ENCODE measurements at places on chromosomes 5 and 9.

- no peak for DNase-seq
Observed at GRCh38 chr9:127714020-127714750, 1.3 kb downstream of the PTRH1 start.

GRCh38 chr5:158084292-158084691 is 225.3 kb upstream of the CLINT1 start:
- DNase-seq, result no peak

GRCh38 chr9:119941091-119941490 is 571.9 kb upstream of the BRINP1 start:
- DNase-seq, result no peak

DNA sequence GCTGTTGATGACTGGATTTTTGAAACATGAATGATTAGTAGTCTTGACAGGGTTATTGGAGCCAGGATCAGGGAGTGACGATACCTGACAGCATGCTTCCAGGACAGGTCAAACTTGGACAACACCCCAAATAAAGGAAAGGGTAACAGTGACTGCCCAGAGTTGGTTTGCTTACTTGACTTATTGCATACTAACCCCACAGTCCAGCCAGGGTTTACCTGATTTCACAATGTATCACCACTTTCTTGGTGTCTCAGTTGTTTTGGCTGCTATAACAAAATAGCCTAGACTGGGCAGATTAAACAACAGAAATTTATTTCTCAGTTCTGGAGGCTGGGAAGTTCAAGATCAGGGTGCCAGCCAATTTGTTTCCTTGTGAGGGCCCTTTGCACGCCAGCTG is 301.0 kb upstream of the VLDLR start:
- DNase-seq, result no peak

DNA sequence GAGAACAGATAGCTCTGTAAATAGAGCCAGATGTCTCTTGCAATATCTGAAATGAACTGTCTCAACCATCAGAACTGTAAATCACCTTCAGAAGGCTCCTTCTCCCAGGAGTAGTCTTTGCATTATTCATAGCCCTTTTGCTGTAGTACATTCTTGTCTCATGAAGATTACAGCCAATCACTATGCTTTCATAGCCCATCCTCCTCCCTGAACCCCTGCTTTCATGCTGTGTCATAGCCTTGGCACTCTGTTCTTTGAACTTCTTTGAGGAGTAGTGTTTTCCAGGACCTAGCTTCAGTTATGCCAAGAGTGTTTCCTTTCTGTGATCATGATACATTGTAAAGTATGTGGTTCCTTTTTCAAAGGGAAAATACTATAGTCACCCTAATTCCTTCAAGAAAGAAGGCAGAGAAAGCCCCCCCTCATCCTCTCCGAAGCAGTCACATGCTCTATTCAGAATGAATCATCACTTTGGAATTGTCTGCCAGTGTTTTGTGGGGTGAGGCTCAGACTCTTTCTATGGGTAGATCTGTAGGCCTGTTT is 61.1 kb downstream of the GRIA1 start:
- DNase-seq, result no peak

- DNase-seq, result no peak
Observed at GRCh38 chr5:11903614-11904264, 507 bp downstream of the CTNND2 start.

DNA sequence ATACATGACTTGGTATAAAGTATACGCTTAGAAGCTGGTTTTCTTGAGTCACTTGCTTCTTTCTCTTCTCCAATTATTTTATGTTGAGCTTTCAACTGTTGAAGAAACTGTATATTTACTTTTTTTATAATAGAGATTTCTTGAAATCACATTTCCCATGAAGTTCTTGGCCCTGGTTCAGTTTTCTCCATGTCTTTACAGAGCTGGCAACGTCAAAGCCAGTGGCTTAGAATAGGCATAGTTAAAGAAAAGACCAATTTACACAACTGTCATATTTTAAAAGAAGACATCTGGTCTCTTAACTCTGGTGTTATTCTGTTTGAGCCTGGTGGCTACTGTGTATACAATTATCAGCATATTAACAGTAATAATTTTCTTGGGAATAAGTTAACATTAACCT is 1249.3 kb downstream of the CDH12 start:
- DNase-seq, result no peak

DNA sequence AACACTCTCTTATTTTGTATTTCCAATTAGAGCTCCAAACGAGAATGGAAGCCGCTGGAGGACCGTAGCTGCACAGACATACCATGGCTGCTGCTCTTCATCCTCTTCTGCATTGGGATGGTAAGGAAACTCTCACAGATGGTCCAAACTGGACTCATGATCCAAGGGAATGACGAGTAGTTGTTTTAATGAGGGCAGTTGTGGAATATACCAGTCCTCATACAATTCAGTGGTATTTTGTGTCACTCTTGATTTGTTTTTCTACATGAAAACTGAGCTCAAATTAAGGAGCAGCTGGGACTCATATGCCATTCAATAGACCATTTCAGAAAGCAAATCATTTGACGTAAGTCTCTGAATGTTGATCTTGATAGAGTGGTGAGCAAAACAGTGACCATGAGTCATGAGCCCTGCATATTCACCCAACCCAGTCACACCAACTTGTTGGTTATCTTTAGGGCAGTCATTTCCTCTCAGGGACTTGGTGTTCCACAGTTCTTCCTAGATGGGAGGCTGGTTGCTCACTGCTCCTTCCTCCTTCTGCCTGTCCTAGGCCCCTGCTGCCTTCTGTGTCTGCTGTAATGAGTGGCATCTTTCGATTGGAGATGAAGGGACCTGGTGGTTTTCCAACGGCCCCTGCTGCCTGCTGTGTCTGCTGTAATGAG is 54.9 kb downstream of the SLC44A1 start:
- peak; percentile 9 for DNase-seq

All from activated naive CD4-positive, alpha-beta T cell treated with anti-CD3 and anti-CD28 coated beads, Interleukin-2, amount 50 U/mL, for 72 hours (primary cell).